ENCODE measurements at places on chromosomes 5 and 9.

GRCh38 chr5:74499256-74500050, 141.1 kb downstream of the ENC1 start:
- DNase-seq, result no peak

- peak; percentile 43 for DNase-seq
These were observed 128.0 kb downstream of the FANCC start for GRCh38 chr9:95189251-95190098.

GRCh38 chr5:135398855-135399793, at the start of gene MACROH2A1:
Gene MACROH2A1 (minus strand): TSS chr5:135399231. CDS start chr5:135389093, 10,138 bp downstream.
- DNase-seq, result peak; percentile 84

DNA sequence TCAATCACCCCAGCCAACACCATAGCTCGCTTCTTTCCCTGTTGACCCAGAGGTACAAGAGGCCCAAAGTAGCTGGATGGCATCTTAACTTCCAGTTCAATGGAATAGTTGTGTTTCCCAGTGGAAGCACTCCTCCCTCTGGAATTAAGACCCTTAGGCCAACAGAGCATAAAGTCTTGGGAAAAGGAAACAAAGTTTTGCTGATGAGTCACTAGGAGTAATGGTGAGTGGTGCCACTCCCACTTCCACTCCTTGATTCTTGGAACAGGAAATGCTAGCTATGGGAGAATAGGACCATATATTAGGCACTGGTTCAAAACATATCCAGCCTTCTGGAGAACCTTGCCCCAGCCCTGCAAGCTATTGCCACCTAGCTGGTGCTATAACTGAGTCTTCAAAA, 44.7 kb upstream of the LMX1B start:
- DNase-seq, result peak; percentile 20

- DNase-seq, result no peak
These were observed 14.2 kb downstream of the RORB start for GRCh38 chr9:74511333-74511732.

GRCh38 chr5:180688330-180689070, 39.1 kb upstream of the FLT4 start:
- no peak for DNase-seq

- DNase-seq, result peak; percentile 88
These were observed 60.3 kb downstream of the TMC1 start for GRCh38 chr9:72581694-72582093.

DNA sequence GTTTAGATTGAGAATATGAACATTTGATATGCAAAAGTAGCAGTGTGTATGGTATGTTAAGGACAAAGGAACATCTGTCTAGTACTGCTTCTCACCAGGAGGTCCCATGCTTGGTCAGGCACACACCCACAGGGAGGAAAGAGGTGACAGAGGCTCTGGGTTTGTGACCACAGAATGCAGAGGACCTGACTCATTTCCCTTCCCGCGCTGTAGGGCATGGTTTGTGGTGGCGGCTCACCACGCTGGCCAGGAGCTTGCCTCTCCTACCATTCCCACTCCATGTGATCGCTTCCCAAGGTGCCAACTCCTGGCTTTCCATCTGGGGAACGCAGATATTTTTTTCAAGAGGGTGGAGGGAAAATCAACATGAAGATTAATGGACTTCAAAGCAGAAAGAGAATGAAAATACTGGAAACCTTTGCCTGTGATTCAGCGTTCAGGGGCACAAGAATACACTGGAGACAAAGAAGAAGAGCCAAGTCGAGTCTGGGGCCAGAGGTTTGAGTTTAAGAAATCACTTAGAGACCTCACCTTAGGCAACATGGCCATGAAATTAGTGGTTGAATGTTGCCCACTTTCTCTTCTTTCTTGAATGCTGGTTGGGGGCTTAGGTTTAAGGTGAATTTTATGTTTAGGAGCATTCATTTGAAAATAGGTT, 477.8 kb downstream of the CCDC171 start:
- peak; percentile 95 for DNase-seq

GRCh38 chr5:74866596-74867162, 492 bp upstream of the FAM169A start:
- no peak for DNase-seq
